ENCODE measurements at places on chromosomes 6 and 20.

DNA sequence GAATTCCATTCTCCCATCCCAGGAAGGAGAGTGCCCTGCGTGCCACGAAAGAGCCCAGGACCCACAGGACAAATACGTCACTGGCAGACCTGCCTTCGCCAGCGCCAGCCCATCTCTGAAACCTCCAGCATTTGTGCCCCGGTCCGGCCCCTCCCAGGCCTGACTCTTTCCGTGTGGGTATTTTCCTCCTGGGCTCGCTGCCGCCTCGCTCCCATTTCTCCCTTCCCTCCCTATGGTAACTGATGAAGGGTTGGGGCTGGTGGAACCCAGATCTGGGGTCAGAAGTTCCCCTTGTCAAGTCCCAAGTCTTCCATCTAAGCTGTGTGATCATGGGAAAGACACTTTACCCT is 208.5 kb downstream of the LRFN2 start:
- DNase-seq = no peak

- no peak for DNase-seq
These were observed 76.2 kb upstream of the IPCEF1 start for GRCh38 chr6:154432533-154433476.

DNA sequence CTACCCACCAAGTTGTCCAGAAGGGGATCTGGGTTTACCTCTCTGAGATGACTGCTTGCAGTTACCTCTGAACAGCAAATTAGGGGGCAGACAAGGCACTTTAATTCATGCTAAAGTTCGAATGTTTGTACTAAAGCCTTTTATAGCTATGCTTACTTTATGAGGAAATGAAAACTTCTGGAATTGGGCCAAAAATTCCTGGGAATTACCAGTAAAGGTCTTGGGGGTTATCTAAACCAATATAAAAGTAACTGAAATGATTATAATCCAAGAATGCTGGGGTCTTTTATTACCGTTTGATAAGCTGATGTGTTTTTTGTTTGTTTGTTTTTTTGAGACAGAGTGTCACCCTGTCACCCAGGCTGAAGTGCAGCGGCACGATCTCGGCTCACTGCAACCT is 7.9 kb upstream of the LZTS3 start:
- DNase-seq = no peak

DNA sequence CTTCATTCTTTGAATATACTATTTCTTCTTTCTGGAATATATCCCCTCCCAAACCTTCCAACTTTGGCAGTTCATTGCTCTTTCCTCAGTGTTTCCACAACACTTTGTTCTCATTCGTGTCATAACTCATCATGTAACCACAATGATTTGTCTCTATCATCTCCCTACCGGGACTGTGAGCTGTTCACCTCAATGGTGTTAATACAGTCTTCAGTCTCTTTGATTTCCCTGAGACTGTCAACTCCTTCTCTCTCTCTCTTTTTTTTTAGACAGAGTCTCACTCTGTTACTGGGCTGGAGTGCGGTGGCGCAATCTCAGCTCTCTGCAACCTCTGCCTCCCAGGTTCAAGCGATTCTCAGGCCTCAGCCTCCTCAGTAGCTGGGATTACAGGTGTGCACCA is 2.5 kb upstream of the MMP24 start:
- no peak for DNase-seq

GRCh38 chr20:34070859-34071258 is 41.2 kb downstream of the EIF2S2 start:
- no peak for DNase-seq

DNA sequence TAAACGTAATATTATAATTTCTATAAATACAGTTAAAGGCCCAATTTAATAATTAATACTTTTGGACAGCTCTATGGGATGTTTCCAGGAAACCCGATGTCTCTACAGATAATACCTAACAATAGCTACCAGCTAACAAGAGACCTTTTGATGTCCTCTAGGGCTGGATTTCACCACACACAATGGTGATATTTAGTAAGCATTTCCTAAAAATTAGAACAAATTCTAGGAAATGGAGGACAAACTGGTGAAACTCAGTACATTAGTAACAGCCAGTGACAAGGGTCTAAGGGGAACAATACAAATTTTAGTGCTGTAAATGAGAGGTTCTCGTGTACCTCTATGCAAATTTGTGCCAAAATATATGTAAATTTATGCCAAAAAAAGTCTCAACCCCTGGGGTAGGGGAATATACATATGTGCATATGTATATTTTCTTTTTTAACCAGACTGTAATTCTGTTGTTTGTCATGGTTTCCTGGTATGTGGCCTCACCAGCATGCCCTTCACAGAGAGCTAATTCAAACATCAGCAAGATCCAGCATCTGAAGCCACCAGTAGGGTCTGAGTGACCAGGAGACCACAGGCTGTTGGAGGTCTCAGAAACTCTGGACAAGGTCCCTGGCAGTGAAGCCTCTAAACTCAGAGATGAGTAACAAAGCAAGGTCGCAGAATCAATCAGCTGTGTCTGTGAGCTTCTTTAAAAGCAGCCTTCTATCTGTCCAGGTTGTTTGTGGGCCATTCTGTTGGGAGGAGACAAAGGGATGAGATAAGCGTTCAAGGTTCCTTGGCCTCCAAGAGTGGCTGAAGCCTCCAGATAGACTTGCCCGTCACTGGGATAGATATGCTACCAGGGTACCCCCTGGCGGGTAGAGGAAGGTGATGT is 235.1 kb upstream of the RREB1 start:
- no peak for DNase-seq

GRCh38 chr20:25073544-25073943 is 8.4 kb downstream of the VSX1 start:
- no peak for DNase-seq

DNA sequence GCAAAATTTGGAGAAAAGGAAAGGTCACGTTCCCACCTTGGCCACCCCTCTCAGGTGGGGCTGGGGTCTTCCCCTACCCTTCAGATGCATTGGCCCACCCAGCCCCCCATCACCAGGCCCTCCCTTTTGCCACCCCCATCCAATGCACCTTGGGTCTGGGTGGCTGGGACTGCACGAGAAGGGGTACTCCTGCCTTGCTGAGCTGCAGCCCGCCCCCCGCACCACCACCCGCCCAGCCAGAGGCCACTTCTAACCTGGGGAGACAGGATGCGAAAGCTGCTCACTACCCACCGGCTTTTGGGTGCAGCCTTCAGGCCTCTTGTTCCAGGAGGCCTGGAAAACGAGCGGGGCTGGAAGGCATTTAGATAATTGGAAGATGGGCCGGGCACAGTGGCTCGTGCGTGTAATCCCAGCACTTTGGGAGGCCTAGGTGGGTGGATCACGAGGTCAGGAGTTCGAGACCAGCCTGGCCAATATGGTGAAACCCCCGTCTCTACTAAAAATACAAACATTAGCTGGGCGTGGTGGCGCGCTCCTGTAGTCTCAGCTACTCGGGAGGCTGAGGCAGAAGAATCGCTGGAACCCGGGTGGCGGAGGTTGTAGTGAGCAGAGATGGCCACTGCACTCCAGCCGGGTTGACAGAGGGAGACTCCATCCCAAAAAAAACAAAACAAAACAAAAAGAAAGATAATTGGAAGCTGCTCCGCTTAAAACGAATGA is 1.2 kb upstream of the CDC25B start:
- no peak for DNase-seq

GRCh38 chr20:32559753-32560380 is 25.3 kb downstream of the NOL4L start:
- DNase-seq = no peak

- DNase-seq = no peak
These were observed 50.4 kb upstream of the TMEM181 start for GRCh38 chr6:158509465-158509864.

DNA sequence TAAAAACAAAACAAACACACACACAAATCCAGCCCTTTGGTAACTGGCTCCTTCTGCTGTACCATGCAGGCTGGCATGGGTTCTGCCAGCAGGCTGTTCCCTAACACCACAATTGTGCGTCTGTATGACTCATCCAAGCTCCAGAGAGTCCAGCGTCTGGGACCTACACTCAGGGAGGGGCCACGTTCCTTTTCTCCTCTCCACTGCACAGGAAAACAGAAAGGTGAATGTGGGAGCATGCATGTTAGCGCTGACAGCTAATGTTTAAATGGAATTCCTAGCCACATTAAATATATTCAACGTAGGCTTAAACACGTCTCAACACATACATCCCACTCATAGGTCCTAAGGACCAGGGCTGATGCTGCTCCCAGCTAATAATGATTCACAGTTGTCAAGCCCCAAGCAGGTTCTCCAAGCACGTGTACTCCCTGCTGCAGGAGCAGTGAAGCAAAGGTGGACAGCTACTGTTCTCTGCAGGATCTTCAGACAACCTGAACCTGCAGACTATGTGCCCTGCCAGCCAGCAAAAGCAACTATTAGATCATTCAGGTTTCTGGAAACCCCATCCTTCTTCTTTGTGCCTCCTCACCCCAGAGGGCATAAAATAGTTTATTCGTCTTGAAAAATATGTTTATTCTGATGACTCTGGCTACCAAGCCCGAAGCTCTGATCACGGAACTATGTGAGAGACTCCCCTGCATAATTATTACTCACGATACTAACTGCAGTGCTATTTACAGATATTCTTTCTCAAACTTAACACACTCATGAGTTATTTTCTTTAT is 20.9 kb downstream of the MAP1LC3A start:
- DNase-seq = no peak

DNA sequence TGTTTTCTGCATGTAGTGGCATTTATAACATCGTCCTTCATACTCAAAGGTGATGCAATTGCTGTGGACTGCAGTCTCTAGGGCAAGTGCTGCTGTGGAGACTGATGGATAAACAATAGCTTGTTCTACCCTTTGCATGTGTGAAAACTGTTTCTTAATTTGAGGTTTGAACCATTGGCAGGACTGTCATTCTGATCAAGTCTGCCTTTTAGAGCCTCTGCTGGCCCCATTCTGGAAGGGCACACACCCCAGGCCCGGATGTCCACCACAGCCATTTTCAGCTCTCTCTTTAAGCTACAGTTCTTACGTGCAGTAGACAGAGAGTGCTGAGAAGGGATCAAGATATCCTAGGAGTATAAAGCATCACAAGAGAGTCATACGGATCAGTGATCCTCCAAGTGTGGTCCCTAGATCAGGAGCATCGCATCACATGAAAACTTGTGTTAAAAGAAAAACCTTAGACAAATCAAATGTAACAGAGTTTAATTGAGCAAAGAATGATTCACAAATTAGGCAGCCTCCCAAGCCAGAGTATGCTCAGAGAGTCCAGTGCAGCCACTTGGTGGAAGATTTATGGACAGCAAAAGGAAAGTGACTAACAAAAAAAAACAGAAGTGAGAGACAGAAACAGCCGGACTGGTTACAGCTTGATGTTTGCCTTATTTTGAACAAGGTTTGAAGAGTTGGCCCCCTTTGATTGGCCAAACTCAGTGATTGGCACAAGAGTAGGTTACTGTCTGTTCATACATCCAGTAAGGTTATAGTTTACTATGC is 52.0 kb downstream of the FRK start:
- DNase-seq = no peak

DNA sequence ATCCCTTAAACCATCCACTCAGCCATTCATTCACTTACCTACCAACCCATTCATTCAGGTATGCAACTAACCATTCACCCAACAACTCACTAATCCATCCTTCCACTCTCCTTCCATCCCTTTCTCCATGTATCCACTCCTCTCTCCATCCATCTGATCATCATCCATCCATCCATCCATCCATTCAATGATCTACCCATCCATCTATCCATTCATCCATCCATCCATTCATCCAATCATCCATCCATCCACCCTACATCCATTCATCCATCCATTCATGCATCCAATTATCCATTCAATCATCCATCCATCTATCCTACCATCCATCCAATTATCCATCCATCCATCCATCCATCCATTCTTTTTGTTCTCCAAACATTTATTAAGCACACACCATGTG is 13.8 kb upstream of the BCAS1 start:
- DNase-seq = no peak

DNA sequence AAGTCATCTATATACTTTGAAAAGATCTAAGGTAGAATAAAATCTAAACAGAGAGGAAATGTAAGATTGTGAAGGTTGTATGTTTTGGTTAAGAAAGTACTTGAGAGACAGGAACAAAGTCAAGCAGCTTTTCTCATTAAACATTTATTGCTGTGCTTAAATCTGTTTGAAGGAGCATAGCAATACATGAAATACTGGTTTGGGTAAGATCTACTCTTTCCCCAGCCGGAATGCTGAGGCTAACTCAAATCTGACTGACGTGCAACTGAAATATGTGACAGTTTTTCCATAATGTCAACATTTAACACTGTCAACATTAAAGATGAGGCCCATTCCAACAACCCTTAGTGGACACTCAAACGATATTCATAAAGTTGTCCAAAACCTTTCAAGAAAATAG is 59.9 kb downstream of the MAN1A1 start:
- no peak for DNase-seq

DNA sequence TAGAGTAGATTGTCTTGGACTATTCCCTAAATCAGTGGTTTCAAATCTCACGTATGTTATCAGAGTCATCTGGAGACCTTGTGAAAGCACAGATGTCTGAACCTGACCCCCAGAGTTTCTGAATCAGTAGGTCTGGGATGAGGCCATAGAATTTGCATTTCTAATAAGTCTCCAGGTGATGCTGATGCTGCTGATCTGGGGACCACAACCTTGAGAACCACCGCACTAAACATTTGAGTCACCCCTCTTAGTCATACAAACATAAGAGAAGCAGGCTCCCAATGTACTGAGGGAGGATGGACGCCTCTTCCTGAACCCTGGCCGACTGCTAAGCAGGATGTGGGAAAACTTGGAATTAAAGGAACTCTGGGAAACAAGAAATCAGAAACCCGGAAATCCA is 187.8 kb upstream of the PRDM1 start:
- no peak for DNase-seq

GRCh38 chr20:54062812-54063280 is 7.5 kb downstream of the BCAS1 start:
- DNase-seq = no peak

GRCh38 chr6:2447318-2447920 is 202.0 kb upstream of the GMDS start:
- no peak for DNase-seq

- no peak for DNase-seq
These were observed 161.0 kb downstream of the BACH2 start for GRCh38 chr6:90135667-90136066.

GRCh38 chr20:51163996-51164600 is 141.2 kb upstream of the KCNG1 start:
- DNase-seq = no peak

GRCh38 chr6:119330520-119331113 is 18.9 kb downstream of the MAN1A1 start:
- no peak for DNase-seq

- no peak for DNase-seq
These were observed 977 bp downstream of the TNXB start for GRCh38 chr6:32108094-32108627.
